ENCODE measurements at places on chromosomes 3 and 15.

GRCh38 chr3:196609805-196610515, 29.5 kb upstream of the NRROS start:
- DNase-seq, result no peak

- DNase-seq, result peak; percentile 56
Observed at GRCh38 chr3:172607305-172608121, 84.3 kb upstream of the TNFSF10 start.

DNA sequence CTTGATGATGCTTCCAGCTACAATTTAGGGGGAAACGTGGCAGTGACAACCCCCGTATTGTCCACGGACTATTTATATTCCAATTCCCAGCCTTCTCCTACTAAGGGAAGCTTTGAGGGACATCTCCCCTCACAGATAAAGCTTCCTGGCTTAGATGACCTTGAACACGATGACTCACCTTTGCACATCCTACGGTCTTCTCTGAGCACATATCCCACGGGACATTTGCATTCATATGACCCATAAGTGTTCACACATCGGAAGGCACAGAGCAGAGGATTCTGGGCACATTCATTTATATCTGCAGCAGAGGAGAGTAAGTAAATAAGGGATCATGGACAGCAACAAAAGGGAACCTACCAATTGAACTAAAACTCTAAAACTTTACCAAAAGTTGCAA, 101.5 kb downstream of the DUT start:
- no peak for DNase-seq

GRCh38 chr3:16168211-16168610, 6.3 kb upstream of the GALNT15 start:
- DNase-seq, result no peak

DNA sequence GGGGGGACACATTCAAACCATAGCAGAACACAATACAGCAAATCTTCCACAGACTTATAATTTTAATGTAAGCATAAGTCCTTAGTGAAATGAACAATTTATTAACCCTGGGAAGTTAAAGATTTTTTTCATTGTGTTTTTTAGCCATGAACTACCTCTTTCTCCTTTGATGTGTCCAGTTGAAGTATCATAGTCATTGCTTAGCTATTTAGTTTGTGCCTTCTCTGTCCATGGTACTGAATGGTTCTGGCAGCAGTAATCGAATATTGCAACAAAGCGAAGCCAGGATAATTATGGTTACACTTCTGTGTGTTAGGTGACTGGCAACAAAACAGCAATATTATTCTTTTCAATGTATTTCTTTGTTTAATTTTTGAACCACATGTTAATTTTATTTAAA, 403.0 kb upstream of the ONECUT1 start:
- DNase-seq, result peak; percentile 20

GRCh38 chr15:36066757-36067156, 512.7 kb upstream of the CDIN1 start:
- DNase-seq, result no peak

GRCh38 chr15:29542994-29543393, 273.4 kb upstream of the NSMCE3 start:
- no peak for DNase-seq

DNA sequence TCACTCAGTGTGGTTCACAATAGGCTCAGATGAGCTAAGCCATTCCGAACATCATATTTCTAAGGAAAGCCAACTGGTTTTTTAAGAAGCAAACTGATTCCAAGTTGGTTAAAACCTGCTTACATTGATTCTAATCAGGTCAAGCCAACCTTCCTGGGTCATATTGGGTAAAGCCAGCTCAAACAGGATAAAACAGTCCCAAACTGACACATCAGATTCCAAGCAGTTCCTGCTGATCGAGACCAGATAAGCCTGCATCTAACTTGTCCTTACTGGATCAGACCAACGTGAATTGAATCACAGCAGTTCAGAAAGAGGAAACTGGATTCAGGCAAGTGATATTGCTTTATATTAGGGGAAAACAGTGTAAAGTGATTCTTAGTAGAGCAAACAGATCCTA, 18.6 kb upstream of the THSD4 start:
- DNase-seq, result no peak

DNA sequence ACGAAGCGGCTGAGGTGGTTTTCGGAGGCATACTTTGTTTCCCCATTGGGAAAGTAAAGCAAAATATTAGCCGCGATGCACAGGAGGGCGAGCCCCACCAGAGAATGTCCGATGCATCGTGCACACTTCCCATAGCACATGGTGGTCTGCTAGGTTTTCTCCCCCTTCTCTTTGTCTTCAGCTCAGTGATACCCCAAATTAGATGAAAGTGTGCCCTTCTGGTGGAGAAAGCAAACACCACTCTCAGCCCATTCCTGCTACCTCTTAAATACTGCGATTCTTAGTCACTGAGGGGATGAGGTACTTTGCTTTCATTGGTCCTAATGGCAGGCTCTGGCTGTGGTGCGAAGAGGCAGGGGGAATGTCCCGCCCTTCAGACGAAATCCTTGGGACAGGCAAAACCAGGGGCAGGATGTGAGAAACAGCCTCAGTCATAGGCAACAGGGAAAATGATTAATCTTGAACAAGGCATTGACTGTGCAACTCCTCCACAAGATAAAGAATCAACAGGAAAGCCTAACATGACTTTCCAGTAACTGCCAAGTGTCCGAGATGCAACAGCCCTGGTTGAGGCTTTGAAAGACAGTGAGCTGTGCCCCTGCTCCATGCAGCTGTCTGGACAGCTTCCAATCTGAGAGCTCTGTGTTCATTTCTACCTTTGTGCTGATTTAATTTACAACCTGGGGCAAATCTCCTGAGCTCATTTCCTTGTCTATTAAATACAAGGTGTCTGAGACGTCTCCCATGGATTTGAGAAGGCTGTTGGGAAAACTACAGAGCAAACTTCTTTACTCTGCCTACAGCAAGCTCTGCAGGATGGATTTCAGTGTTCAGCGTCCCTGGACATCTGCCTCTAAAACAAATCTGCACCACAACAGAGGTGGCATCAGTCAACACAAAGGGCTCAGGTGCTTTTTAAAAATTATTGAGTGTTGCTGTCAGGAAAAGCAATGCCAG, at the start of gene TM4SF1:
Gene TM4SF1, minus strand, starts transcription at position 242 of the 957 bp plus-strand sequence. Its CDS starts 102 bp downstream, at position 140.
- peak; percentile 92 for DNase-seq

- DNase-seq, result no peak
Observed at GRCh38 chr15:69593488-69593887, 140.9 kb downstream of the RPLP1 start.

DNA sequence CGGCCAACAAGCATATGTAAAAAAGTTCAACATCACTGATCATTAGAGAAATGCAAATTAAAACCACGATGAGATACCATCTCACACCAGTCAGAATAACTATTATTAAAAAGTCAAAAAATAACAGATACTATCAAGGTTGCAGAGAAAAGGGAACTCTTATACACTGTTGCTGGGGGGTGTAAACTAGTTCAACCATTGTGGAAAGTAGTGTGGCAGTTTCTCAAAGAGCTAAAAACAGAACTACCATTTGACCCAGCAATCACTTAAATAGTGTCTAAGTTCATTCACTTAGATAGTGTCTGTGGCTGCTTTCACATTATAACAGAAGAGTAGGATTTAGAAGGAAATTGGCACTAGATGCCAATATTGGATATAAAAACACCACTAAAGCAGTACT, 49.7 kb downstream of the CGGBP1 start:
- no peak for DNase-seq

DNA sequence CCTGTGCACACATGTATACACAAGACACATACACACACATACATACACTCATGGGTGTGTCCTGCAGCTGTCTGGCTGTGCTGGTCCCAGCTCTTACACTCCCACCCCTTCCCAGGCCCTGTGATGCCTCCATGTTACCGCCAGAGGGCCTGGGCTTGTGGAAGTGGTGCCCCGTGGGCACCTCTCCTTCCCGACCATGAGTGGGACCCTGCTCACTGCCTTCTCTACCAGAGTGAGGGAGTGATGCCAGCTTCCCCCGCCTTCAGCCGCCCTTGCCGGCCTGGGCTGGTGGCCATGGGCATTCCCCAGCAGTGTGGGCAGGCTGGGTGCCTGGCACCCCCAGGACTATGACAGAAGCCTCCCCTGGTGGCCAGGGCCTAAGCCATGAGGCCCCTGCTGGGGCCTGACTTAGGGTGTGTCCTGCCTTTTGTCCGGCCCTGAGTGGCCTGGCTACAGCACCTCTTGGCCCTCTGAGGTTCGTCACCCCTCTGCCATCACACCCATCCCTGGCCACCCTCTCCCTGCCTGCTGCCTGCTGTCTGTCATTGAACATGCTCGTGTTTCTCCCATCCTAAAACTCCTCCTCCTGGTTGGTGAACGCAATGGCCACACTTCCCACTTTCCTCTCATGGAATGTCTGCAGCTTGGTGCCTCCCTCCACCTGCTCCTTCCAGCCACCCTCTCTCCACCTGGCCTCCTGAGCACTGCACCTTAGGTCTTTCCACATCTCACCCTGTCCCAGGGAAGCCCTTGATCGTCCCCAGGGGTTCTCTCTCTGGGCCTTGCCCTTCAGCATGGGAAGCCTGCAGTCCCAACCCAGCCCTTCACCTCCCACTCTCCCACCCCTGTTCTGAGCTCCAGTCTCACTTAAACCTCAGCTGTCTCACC, 14.6 kb downstream of the HDAC11 start:
- no peak for DNase-seq

DNA sequence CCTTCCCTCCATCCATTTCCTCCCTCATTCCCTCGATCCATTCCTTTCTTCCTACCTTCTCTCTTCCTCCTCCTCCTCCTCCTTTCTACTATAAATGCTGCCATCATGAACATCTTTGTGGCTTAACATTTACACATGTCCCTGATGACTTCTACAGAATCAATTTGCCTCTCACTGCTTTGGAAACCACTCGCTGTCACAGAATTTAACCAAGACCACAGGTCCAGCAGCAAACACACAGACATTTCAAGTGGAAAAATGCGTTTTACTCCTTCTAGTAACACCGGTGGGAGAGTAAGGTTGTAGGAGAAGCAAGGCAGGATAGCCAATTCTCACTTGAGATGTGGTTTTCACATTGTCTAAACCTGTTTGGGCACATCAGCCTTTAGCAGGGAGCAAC, 101.4 kb upstream of the LRIG1 start:
- no peak for DNase-seq

DNA sequence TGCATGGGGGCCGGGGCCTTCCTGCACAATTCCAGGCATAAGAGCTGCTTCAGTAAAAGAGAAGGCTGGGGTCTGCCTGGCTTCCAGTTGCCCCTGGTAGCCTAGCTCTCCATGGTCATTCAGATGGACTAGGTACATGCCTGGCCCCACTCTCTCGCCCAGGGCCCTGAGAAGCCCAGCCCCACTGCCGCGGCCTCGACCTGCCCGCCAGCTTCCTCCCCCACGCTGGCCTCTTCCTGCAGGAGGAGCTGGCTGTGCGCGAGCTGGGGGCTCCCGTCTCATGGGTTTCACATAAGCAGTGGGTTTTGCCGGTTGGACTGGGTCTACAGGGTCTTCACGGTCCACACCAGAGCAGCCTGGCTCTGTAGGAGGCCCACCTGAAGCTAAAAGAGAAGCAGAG, 3.6 kb downstream of the PRR20G start:
- DNase-seq, result no peak

DNA sequence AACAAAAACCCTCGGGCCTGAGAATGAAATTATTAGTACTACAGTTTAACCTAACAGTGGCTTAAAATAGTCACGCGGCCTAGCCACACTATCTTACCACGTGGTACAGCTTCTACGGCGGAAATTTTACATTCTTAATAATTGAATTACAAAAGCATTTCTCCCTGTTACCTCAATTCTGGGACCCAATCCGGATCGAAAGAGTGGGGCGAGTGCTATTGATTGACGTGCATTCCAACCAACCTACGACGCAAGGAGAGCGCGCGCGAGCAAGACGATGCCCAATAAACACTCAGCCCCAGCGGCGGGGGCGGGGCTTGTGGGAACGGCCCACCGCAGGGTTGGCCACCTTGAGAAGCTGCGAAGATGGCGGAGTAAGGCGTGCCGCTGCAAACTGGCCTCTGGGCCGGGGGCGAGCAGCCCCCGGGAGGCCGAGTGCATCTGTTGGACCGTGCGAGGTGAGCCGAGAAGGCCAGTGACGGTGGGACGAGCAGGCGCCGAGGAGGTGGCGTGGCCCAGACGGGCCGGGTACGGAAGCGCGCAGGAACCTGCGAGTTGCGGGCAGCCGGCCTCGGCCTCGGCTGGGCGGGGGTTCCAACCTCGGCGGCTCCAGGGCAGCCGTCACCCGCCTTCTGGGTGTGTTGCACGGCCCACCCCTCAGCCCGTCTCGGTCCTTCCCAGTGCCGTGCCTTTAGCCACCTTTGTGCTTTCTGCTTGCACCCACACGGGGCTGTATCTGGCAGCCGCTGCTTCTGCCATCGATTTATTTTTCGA, 48.6 kb downstream of the OIP5 start:
- peak; percentile 99 for DNase-seq

GRCh38 chr3:66242788-66243464, 22.1 kb downstream of the SLC25A26 start:
- no peak for DNase-seq

- no peak for DNase-seq
Observed at GRCh38 chr3:71441217-71441924, 142.2 kb downstream of the FOXP1 start.

DNA sequence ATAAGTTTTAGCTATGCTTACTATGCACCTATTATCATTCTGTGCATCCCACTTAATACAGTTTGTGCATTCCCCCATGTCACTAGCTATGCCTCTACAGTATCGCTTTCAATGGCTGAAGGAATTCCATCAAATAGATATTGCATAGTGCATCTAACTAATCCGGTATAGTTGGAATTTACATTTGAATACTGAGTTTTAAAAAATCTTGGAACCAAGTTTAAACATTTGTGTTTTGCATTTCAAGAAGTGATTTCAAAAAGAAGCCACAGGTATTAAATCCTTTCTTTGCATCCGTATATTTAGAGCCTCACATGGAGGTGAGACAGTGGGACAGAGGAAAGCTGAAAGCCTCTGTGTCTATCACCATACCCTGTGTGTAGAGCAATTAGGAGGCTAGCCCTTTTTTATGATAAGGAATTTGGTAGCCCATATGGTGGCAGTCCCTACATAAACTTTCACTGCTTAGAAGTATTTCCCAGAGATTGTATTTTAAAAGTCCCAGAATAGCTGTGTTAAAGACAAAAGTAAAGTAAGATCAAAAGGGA, 960.2 kb upstream of the CFAP20DC start:
- no peak for DNase-seq

DNA sequence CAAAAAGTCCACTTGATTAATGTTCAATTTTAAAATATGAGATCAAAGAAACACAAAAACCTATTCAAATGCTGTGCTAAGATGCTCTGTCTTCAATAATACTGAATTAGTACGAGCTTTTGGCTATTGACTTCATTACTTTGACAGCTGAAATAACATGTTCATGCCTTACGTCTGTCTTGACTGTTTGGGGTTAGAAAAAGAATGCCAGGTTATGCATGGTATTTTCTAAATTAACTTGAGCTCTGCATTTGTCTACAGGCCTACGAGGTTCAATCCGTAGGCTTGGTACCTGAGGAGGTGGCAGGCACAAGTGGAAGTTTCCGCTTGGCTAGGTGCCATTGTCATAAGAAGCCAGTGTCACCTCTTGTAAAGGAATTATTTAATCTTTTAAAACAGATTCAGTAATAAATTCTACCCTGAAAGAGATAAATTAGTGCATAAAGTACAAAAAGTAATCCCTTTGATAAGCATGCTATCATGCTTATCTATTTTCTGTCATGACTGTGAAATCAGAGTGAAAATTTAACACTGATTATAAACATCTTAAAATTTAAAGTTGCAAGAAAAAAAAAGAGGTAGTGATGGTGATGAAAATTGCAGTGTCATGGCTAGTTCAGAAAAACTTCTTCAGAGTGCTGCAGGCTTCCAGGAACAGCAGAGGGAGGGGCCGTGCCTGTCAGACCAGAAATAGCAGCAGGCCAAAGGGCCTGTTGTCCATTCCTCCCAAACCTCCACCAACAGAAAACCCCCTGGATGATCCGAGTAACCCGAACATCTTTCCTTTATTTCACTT, 115.7 kb downstream of the ARRDC4 start:
- DNase-seq, result peak; percentile 40

GRCh38 chr3:194097141-194097882, 38.6 kb upstream of the HES1 start:
- no peak for DNase-seq

Data from H4 (cell line).